ENCODE measurements at places on chromosomes 13 and 19.
A peak's percentile ranks its signal among the peaks of the same experiment; 100 is the strongest.

- DNase-seq, result no peak
Observed at GRCh38 chr13:91184244-91184926, 163.1 kb upstream of the MIR17HG start.

- DNase-seq, result no peak
Observed at GRCh38 chr19:33163481-33163880, 30.6 kb upstream of the LRP3 start.

- DNase-seq, result no peak
Observed at GRCh38 chr13:41985788-41986508, 25.0 kb upstream of the VWA8 start.

DNA sequence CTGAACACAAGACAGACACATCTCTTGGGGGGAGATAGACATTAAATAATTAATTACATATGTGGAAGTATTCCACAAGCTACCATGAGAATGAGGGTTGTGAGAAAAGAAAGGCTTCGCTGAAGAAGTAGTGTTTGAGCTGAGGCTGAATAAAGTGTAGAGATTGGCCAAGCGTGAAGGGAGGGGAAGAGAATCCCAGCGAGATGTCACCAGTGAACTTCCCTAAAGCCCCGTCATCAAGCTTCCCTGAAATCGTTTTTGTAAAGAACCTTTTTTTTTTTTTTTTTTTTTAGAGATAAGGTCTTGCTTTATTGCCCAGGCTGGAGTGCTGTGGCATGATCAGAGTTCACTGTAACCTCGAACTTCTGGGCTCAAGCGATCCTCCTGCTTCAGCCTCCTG is 235.2 kb downstream of the KCNRG start:
- no peak for DNase-seq

DNA sequence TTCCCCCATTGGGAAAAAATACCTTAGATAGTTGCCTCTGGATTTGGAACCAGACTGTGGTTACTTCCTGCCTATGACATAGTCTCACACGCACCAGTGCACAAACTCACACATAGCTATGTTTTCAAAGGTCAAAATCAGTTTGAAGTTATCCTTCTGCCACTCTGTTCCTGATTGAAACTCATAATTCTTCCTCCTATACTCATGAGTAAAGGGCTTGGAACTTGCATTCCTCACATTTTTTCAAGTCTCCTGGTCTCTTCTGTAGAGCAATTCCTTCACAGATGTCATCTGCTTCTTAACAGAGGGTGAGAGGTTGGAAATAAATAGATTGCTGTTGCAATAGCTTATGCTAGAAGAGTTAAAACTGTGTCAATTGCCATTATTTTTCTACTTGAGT is 18.6 kb upstream of the POSTN start:
- DNase-seq, result peak; percentile 42

DNA sequence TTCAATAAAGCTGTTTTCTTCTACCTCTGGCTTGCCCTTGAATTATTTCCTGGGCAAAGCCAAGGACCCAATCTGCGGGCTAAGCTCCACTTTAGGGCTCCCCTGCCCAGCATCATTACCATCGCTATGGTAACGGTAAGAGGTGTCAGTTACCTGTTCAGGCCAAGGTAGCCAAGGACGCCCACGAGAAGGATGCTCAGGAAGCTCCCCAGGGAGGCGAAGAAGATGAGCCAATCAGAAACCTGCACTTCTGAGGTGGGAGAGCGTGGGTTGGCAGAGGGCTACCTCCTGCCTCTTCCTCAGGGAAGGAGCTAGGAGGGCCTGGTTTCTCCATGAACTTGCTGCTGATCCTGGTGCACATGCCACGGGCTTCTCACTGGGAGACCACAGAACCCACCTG is 24.7 kb downstream of the IL12RB1 start:
- no peak for DNase-seq

DNA sequence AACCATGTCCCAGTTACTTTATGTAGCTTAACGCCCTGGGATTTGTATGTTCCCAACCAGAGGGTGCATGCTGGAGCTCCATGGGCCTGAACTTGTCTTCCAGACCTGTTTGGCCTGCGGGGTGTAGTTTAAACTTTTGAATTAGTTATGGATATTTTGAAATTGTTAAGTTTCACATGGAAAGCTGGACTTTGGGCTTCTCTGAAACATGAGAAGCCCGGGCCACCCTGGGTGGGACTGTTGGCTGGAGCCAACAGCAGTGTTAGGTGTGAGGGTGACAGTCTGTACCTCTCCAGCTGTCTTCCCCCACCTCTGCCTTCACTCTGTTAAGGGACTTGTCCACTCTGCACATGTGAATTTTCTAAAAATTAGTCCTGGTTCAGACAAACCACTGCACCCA is 1.6 kb downstream of the UBE2L5 start:
- DNase-seq, result no peak

- no peak for DNase-seq
Observed at GRCh38 chr19:18520848-18521691, 800 bp downstream of the ELL start.
